ENCODE measurements at places on chromosomes 2 and 18. TPM values are rescaled to one million over a fixed set of nuclear protein-coding genes. Genes with fewer than 3 reads are reported as not detected.

DNA sequence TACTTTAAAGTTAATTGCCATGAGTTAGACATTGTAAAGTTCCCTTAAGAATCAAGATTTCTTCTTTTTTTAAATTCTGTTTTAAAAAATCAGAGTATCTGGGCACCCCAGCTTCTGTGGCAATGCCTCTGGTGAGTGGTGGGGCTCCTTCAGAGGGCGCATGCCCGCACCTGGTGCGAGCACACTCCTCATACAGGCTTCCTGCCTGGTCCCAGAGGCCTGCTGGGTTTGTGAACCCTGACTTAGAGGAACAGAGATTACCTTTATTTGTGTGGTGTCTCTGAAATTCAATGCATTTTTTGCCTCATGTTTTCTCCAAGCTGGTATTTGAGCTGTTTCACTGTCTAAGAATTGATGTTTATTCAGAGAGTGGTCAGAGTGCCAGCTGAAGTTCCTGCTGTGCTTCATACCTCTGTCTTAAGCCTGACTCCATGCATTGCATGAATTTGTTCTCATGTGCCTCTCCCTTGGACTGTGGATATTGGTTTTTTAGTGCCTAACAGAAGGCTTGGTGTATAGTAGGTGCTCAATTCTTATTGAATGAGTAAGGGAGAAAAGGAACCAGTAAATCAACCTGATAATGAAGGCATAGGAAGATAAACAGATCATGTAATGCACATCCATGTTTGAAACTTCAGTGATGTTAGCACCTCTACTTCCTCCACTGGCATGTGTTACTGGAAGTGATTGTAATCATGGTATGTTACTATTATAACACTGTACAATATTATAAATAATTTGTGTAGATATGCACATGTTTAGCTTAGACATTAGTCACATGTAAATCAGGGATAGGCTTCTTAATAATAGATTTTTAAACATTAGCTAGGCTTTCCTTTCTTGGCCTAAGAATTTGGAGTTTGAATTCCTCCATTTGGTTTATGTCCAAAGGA is 29.0 kb downstream of the PHLPP1 start:
- no peaks in the 10 kb centered on the region for H3K27me3 ChIP-seq
- H3K36me3 ChIP-seq, result no peaks in the 10 kb centered on the region
- no peak for DNase-seq
- H3K4me1 ChIP-seq, result no peaks in the 10 kb centered on the region
- H3K4me3 ChIP-seq, result no peak overlapping the region
- no peak overlapping the region for H3K27ac ChIP-seq

Gene FAP
- total RNA-seq, result not detected

DNA sequence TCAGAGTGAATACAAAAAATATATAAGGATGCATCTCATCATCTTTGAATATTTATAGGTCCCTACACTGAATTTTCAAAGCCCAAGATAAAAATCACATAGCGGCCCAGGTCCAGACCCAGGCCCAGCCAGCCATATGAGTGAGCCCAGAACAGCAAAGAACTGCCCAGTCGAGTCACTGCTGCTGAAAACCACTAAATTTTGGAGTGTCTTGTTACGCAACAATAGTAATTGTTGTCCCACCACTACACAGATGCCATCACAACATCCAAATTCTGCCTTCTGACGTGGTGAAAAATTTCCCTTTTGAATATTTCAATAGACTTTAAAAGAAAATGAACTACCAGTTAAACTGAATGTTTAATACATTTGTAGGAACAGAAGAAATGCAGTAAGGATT is 5.7 kb downstream of the C18orf32 start:
- H3K4me1 ChIP-seq, result peaks cover 17% of the 10 kb centered on the region
- no peak overlapping the region for H3K27ac ChIP-seq
- H3K4me3 ChIP-seq, result no peak overlapping the region
- H3K27me3 ChIP-seq, result no peaks in the 10 kb centered on the region
- H3K36me3 ChIP-seq, result peaks cover 8% of the 10 kb centered on the region

- no peaks in the 10 kb centered on the region for H3K27me3 ChIP-seq
- H3K27ac ChIP-seq, result no peak overlapping the region
- no peak for DNase-seq
- H3K36me3 ChIP-seq, result no peaks in the 10 kb centered on the region
- no peaks in the 10 kb centered on the region for H3K4me1 ChIP-seq
Observed at GRCh38 chr2:158113741-158114295, 12.1 kb downstream of the UPP2 start.

DNA sequence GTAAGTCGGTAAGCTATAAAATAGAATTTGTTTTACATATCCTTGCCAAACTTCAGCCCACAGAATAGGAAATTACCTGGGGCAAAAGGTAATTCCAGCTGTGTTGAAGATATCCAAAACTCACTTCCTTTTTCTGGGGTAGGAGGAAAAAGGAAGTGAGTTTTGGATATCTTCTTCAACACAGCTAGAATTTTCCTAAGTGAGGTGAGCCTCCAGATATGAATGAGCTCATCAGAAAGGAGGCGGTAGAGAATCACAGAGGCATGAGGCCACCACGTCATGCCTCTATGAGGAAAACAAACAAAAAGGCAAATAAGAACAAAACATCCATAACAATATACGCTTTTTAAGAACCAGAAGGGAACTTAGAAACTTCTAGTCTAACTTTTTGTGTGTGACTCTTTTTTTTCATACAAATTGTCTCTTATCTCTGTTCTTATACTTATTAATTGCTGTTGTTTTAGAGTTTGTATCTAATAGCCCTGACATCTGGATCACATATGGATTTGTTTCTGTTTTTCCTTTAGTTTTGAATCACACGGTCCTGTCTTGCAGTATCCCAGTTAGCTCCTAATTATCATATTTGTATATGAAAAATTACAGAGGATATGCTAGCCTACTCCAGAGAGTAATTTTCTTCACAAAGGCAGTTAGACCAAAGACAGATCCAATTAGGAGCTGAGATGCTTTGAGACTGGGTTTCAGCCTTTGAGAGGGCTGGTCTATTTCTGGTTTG is 104.5 kb downstream of the RBM43 start:
- no peak overlapping the region for H3K27ac ChIP-seq
- H3K27me3 ChIP-seq, result no peaks in the 10 kb centered on the region
- no peaks in the 10 kb centered on the region for H3K36me3 ChIP-seq
- H3K4me3 ChIP-seq, result no peak overlapping the region

Gene ALPG
- total RNA-seq, result not detected

- no peaks in the 10 kb centered on the region for H3K27me3 ChIP-seq
- H3K4me1 ChIP-seq, result no peaks in the 10 kb centered on the region
- no peak overlapping the region for H3K4me3 ChIP-seq
Observed at GRCh38 chr2:63740020-63740419, 101.7 kb upstream of the UGP2 start.

- DNase-seq, result peak; percentile 58
- peaks cover 71% of the 10 kb centered on the region for H3K4me1 ChIP-seq
- peak overlapping the region; percentile 73 for H3K4me3 ChIP-seq
- no peaks in the 10 kb centered on the region for H3K27me3 ChIP-seq
Observed at GRCh38 chr2:68737711-68738110, 3.1 kb downstream of the ARHGAP25 start.

DNA sequence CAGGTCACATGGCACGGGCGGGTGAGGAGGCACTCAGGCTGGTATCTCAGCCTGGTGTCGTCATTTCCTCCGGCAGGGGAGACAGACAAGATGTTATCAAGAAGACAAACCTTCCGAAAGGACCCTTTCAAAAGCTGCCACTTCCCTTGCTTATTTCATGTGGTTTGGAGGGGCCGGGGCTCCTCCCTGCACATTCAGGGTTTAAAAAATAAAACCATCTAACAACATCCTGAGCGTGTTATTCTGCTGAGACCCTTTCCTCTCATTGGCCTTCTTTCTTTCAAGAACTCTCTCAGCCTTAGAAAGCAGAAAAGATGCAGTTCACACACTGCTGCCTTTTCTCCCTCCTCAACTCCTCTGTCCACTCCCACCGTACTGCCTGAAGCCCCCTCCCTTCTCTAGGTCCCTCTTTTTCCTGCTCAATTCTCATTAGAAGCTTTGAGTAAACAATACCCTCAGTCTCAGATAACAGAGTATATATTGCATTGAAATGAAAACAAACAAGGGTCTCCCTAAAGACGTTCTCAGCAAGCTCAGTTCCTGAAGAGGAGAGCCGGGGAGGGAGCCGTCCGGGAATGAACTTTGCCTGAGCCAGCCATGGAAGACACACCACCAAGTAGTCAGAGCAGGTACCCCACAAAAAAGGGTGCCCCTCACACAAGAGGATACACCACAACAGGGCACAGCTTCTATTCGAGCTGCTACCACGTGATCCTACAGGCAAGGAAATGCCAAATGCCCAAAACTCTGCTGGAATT is 9.7 kb downstream of the SMAD7 start:
- H3K4me3 ChIP-seq, result peak overlapping the region; percentile 54
- no peaks in the 10 kb centered on the region for H3K36me3 ChIP-seq
- H3K27ac ChIP-seq, result peak overlapping the region; percentile 27
- no peaks in the 10 kb centered on the region for H3K27me3 ChIP-seq
- peaks cover 93% of the 10 kb centered on the region for H3K4me1 ChIP-seq
- DNase-seq, result peak; percentile 97

Gene TRAK2
- total RNA-seq, result 24.9 TPM

GRCh38 chr2:47344890-47345589 is 57.9 kb upstream of the MSH2 start:
- no peak overlapping the region for H3K4me3 ChIP-seq
- no peak for DNase-seq
- no peaks in the 10 kb centered on the region for H3K27me3 ChIP-seq

GRCh38 chr2:144515099-144515695 is 4.7 kb downstream of the ZEB2 start:
- peaks cover 45% of the 10 kb centered on the region for H3K4me1 ChIP-seq
- peaks cover 24% of the 10 kb centered on the region for H3K27me3 ChIP-seq
- H3K4me3 ChIP-seq, result peak overlapping the region; percentile 52

DNA sequence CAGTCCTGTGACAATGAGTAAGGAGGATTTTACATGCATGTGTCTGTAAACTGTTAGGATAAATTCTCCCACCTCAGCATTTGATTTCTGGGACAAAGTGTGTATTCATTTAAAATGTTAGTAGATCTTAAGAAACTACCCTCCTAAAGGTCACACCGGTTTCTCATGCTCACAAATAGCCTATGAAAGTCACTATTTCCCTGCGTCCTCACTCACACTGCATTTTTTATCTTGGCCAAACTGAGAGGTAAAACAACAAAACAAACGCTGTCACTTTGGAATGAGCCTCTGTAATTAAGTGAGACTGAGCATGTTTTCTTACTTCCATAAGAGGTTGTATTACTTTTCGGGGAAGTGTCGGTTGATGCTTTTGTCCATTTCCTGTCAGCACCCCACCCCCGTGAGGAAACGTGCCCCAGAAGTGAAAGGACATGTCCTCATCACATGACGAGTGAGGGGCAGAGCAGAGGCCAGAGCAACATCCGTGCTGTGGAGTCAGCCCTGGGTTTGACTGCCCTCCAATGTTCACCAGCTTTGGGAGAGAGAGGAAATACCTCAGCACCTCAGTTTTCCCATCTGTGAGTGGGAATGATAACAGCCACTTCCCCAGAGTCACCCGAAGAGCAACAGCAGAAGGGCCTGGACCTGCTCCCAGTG is 3.1 kb downstream of the GYPC start:
- no peaks in the 10 kb centered on the region for H3K36me3 ChIP-seq
- H3K4me3 ChIP-seq, result peak overlapping the region; percentile 40
- peak overlapping the region; percentile 86 for H3K27ac ChIP-seq
- no peaks in the 10 kb centered on the region for H3K27me3 ChIP-seq
- peak; percentile 49 for DNase-seq

- no peaks in the 10 kb centered on the region for H3K36me3 ChIP-seq
- DNase-seq, result no peak
- no peaks in the 10 kb centered on the region for H3K27me3 ChIP-seq
- H3K4me3 ChIP-seq, result no peak overlapping the region
- no peak overlapping the region for H3K27ac ChIP-seq
Observed at GRCh38 chr2:194883711-194884110, 773.3 kb upstream of the SLC39A10 start.

GRCh38 chr2:170323743-170324142 is 145.8 kb downstream of the MYO3B start:
- no peaks in the 10 kb centered on the region for H3K4me1 ChIP-seq
- no peak overlapping the region for H3K4me3 ChIP-seq
- no peaks in the 10 kb centered on the region for H3K36me3 ChIP-seq
- no peaks in the 10 kb centered on the region for H3K27me3 ChIP-seq
- no peak for DNase-seq

GRCh38 chr2:237968048-237968862 is 1.4 kb downstream of the UBE2F start:
- no peaks in the 10 kb centered on the region for H3K36me3 ChIP-seq
- peak overlapping the region; percentile 33 for H3K27ac ChIP-seq
- peak overlapping the region; percentile 74 for H3K4me3 ChIP-seq

DNA sequence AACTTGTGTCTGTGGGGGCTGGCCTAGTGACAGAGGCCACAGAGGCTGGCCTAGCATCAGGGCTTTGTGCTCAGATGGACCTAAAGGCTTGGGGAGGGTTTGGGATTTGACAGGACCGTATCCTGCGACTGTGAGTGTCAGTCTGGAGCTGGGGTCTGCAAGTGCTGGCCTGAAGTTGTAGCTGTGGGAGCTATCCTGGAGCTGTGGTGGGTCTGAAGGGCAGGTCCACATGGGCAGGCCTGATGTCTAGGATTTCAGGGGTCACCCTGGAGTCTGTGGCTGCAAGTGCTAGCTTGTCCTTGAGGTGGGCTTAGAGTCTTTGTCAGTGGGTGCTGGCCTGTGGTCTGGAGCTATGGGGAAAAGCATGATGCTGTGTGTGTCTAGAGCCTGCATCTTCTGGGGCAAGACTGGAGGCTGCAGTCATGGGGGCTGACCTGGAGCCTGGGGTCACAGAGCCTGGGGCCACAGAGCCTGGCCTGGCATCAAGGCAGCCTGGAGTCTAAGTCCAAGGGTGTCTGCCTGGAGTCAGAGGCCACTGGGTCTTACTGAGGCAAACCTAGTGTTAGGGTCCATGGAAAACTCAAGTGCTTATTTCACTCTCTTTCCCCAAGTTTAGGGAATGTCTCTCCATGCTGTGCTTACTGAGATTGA is 3.6 kb downstream of the REG3A start:
- no peaks in the 10 kb centered on the region for H3K36me3 ChIP-seq
- no peak overlapping the region for H3K4me3 ChIP-seq
- H3K4me1 ChIP-seq, result no peaks in the 10 kb centered on the region
- no peak overlapping the region for H3K27ac ChIP-seq
- DNase-seq, result no peak

DNA sequence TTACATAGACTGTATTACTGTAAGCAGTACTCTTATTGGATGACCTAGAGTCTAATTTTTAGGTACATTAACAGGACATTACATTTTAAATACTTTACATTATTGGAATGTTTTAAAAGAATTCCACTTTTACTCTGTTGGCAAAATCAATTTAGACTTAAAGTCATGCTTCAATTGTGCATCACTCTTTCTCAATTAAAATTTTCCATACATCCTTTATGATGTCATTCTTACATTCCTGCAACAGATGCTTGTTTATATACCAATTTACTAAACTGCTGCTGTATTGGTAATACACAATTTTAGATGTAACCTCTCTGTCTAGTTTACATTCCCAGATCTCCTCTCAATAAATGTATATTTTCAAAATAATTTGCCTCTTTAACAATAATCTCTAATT is 440.1 kb downstream of the ZEB2 start:
- no peak overlapping the region for H3K4me3 ChIP-seq
- no peaks in the 10 kb centered on the region for H3K27me3 ChIP-seq
- no peaks in the 10 kb centered on the region for H3K4me1 ChIP-seq
- DNase-seq, result no peak
- H3K27ac ChIP-seq, result no peak overlapping the region
- H3K36me3 ChIP-seq, result no peaks in the 10 kb centered on the region

- no peaks in the 10 kb centered on the region for H3K36me3 ChIP-seq
- no peak overlapping the region for H3K4me3 ChIP-seq
- peaks cover 9% of the 10 kb centered on the region for H3K4me1 ChIP-seq
Observed at GRCh38 chr2:190583507-190584337, 49.2 kb upstream of the NEMP2 start.

Gene ANTXR1
- total RNA-seq, result 0.27 TPM

Gene COL3A1
- total RNA-seq, result 0.09 TPM

- no peaks in the 10 kb centered on the region for H3K4me1 ChIP-seq
- H3K27me3 ChIP-seq, result no peaks in the 10 kb centered on the region
- H3K36me3 ChIP-seq, result no peaks in the 10 kb centered on the region
- H3K27ac ChIP-seq, result no peak overlapping the region
Observed at GRCh38 chr2:111665551-111666116, 218.4 kb downstream of the ANAPC1 start.

Gene KCNG2
- total RNA-seq, result not detected

Gene CSRNP3
- total RNA-seq, result not detected
